ENCODE measurements at places on chromosomes 3 and 15.

DNA sequence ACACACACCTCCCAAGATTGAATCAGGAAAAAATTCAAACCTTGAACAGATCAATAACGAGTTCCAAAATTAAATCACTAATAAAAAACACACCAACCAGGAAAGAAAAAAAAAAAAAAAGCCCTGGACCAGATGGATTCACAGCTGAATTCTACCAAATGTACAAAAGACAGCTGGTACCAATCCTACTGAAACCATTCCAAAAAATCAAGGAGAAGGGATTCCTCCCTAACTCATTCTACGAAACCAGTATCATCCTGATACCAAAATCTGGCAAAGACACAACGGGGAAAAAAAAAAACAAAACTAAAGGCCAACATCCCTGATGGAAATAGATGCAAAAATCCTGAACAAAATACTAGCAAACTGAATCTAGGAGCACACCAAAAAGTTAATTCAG is 54.4 kb upstream of the SLC12A8 start:
- DNase-seq, result no peak

GRCh38 chr3:177606891-177607290 is 409.6 kb upstream of the TBL1XR1 start:
- DNase-seq, result no peak

- DNase-seq, result no peak
These were observed 54.2 kb downstream of the ITGA11 start for GRCh38 chr15:68377766-68378165.

- no peak for DNase-seq
These were observed 105.5 kb downstream of the GABRB3 start for GRCh38 chr15:26667222-26667988.

- DNase-seq, result no peak
These were observed 6.0 kb downstream of the SERP1 start for GRCh38 chr3:150540297-150540696.

GRCh38 chr3:152540120-152540519 is 271.4 kb downstream of the MBNL1 start:
- no peak for DNase-seq

- no peak for DNase-seq
These were observed 156.2 kb downstream of the ZMAT3 start for GRCh38 chr3:178915365-178915764.

GRCh38 chr15:39814489-39814888 is 31.8 kb upstream of the FSIP1 start:
- no peak for DNase-seq

Data from DMS 273 treated with DMSO at 0.1 percent for 48 hours (cell line).